Uterus (tissue), 4 donors: ENCODE measurements at places on chromosomes 13 and 19.
A peak's percentile ranks its signal among the peaks of the same experiment; 100 is the strongest.

- no peak for DNase-seq
Observed at GRCh38 chr19:28744014-28744413, 468.9 kb downstream of the UQCRFS1 start.

DNA sequence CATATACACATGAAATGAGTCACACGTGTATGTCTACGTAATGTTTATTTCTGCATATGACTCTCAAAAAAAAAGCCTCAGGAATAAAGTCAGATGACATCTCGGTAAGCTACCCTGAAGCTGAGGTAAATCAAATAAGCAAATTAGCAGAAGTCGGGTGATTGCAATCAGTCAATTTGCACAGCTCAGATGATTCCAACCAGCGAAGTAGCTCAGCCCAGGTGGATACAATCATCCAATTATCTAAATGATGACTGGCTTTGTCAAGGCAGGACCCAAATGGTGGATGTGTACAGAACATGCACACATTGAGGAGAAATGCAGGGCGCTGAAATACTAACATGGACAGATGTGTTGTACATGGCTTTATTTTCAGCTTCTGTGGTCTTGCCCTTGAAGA, 148.5 kb downstream of the ZNF486 start:
- DNase-seq: no peak

- no peak for DNase-seq
Observed at GRCh38 chr19:8352134-8352827, 9.2 kb upstream of the KANK3 start.

DNA sequence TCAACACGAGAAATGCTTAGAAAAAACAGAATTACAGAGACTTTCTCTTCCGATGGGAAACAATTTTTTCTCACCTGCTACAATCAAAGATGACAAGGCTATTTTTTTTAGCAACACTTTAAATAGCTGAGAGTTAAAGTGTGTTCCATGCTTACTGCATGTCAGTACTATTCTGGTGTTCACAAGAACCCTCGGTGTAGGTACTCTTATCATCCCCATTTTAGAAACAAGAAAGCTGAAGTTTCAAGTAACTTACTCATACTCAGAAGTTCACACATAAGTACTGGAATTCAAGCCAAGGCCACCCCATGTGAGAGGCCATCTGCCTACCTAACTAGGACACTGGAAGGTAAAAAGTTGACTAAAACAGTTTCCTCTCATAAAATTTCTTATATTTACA, 9.0 kb upstream of the TNFRSF19 start:
- DNase-seq: no peak

DNA sequence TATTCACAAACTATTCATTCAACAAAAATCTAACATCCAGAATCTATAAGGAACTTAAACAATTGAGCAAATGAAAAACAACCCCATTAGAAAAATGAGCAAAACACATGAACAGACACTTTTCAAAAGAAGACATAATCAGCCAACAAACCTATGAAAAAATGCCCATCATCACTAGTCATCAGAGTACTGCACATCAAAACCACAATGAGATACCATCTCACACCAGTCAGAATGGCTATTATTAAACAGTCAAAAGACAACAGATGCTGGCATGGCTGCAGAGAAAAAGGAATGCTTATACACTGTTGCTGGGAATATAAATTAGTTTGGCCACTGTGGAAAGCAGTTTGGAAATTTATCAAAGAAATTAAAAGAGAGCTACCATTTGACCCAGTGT, 487.6 kb downstream of the GPC6 start:
- DNase-seq: no peak

- DNase-seq: no peak
Observed at GRCh38 chr19:10471909-10472308, 31.2 kb downstream of the KEAP1 start.

DNA sequence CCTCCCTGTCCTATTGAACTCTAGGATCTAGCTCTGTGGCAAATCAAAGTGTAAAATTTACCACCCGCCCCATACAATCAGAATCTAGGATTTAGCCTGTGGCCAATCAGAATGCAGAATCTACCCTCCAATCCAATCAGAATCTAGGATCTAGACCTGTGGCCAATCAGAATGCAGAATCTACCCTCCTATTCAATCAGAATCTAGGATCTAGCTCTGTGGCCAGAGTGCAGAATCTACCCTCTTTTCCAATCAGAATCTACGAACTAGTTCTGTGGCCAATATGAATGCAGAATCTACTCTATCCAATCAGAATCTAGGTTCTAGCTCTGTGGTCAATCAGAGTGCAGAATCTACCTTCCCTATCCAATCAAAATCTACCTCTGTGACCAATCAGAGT, 25.8 kb downstream of the PRKD2 start:
- no peak for DNase-seq

- DNase-seq: no peak
Observed at GRCh38 chr19:21468791-21469190, 36.6 kb upstream of the ZNF429 start.

DNA sequence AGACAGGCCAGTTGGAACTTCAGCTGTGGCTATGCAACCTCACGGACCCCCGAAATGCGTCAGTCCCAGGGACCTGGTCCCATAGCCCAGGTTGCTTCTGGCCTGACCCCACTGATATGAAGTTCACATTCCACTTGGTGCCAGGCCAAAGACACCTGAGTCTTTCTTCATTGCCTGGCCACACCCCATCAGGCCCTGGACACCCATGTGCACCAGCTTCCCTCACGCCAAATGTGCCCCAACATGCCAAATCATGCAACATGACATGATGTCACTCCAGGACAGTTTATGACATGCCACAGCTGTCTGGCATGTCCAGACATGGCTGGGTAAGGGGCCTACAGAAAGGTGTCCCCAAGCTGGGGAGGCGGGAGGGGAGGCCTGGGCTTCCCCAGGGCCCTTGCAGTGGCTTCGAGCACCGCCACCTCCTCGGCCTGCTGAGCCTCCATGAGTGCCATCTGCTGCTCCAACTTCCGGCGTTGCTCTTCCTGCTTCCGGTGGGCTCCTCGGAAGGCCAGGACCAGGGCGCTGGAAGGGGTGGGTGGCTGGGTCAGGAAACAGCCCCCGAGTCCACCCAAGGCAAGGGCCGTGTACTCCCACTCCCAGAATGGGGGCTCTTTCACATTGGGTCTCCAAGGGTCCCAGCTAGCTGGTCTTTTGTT, 4.3 kb upstream of the NR2F6 start:
- no peak for DNase-seq

- DNase-seq: peak; percentile 31
Observed at GRCh38 chr19:9935506-9936325, 599 bp downstream of the OLFM2 start.

GRCh38 chr19:10115392-10116084, 4.0 kb downstream of the P2RY11 start:
- no peak for DNase-seq

- DNase-seq: peak; percentile 63
Observed at GRCh38 chr13:42720113-42720857, 61.1 kb upstream of the FAM216B start.

- no peak for DNase-seq
Observed at GRCh38 chr19:6772028-6772865, at the start of gene VAV1. TSS of gene VAV1 (plus strand) at chr19:6772708. CDS start at chr19:6772808, 100 bp downstream.

DNA sequence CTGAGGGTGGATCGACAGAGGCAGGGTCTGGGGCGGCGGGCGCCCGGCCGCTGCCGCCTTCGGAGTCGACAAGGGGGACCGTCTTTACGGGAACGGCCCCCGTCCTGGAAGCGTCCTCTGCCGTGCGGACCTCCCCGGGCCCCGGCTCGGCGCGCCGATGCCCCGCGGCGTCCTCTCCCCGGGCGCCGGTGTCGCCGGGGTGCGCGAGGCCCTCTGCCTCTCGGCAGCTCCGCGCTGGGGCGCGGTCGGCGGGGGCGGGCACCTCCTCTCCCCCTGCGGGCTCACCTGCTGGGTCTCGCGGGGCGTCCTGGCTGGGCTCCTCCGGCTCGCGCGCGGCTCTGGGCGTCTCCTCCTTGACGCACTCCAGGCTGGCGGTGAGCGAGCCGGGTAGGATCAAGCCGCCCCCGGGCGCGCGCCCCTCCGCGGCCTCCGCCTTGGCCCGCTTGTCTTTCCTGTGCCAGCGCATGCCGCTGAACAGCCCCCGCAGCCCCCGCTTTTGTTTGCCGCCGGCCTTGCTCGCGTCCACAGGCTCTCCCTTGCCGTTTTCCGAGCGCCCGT, 1.5 kb downstream of the AMER2 start:
- DNase-seq: no peak

GRCh38 chr19:33465834-33466233, 55.8 kb downstream of the PEPD start:
- no peak for DNase-seq

GRCh38 chr13:99572921-99573320, 71.6 kb downstream of the TM9SF2 start:
- DNase-seq: no peak

DNA sequence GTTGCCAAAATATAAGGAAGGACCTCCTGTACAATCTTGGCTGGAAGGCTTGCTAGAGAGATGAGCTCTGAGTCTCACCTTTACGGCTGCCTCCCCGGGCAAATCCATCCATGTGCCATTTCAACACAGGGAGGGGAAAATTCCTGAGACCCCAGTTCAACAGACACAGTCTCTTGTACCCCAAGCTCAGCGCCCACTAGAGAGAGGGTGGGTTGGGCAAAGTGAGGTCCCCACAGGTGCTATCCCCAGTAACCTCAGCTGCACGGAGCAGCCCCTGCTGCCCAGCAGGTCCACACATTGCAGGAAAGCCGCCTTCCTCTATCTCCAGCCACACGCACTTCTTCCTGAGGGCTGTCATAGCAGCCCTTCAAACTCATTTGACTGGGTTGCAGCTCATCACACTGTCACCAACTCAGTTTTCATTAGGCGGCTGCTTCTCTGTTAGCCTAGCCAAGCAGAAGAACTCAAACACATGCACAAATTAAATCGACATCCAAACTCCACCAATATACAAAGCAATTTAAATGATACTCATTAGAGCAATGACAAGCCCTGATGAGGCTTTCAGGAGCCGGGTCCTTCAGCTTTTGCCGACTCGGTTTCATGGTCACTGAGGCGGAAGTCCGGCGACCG, 80.4 kb downstream of the TSHZ3 start:
- DNase-seq: no peak

DNA sequence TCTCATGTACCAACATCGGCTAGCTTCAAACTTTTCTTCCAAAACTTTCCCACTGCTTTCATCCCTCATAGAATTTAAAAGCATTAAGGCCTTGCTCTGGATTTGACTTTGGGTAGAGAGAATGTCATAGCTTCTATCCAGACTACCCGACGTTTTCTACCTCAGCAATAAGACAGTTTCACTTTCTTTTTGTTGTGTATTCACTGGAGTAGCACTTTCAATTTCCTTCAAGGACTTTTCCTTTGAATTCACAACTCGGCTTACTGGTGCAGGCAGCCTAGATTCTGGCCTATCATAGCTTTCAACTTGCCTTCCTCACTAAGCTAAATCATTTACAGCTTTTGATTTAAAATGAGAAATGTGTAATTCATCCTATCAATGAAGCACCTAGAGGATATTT, 420.4 kb upstream of the GPC6 start:
- no peak for DNase-seq

- DNase-seq: no peak
Observed at GRCh38 chr13:65461590-65461989, 1768.5 kb downstream of the PCDH9 start.

DNA sequence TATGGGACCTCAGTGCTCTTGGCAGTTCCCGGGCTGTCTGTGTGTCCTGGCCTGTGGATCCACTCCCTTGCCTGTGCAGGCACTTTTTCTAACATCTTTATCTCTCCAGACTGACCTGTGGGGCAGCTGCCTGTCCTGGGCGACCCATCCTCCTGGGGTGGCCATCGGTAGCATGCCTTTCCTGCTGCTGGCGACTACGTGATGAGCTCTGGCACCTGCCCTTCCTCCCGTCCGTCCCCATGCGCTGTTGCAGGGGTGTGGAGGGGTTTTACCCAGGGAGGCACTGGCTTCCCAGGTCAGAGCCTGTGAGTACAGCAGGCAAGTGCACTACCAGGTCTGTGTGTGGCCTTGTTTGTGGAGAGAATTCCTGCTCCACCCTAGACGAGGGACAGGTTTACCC, 93.3 kb downstream of the KDM4B start:
- no peak for DNase-seq

GRCh38 chr19:17266589-17266974, 661 bp upstream of the BABAM1 start:
- DNase-seq: no peak

GRCh38 chr19:11685676-11686650, 52.8 kb downstream of the ZNF823 start:
- DNase-seq: no peak

- DNase-seq: no peak
Observed at GRCh38 chr13:38582133-38582532, 104.7 kb upstream of the FREM2 start.

- no peak for DNase-seq
Observed at GRCh38 chr19:2711172-2711874, 8.8 kb upstream of the GNG7 start.

- no peak for DNase-seq
Observed at GRCh38 chr13:52136763-52137162, 7.9 kb upstream of the NEK5 start.

DNA sequence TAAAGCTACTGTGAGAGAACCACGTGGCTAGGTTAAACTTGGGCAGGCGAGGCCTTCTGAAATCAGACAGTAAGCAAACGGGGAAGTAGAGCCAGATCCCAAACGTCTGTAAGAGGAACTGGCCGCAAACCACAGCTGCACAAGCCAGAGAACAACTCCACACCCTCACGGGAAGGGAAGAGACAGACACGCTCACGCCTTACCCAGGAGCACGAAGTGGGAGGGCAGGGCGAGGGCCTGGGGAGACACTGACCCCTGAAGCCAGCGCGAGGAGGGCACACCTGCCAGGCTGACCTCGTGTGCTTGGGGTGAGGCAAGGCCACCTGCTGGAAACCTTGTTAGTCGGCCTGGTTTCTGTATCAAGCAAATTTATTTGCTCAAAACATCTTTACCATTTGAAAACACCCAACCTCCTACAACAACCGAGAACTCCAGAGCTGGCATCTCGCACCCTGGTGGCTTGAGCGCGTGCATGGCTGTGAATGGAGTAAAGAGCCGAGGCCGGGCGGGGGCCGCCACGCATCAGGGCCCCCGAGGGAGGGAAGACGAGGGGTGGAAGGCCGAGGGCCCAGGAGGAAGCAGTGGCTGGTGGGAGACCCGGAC, 7.3 kb downstream of the POLR2E start:
- DNase-seq: no peak

DNA sequence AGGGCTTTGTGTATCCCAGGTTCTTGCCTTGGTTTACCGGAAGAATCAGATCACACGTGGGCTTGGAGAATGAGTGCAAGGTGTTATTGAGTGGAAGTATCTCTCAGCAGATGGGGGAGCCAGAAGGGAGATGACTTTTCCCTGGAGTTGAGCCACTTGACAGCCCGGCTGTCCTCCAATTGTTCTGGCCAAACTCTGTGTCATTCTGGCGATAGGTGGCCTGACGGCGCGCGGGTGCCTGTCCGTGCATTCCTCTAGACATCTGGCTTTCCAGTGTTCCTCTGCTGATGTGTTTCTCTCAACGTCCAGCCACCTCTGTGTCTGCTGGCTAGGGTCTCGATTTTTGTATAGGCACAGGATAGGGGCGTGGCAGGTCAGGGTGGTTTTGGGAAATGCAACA, 181.9 kb downstream of the SHISA2 start:
- DNase-seq: no peak

GRCh38 chr13:19720039-19720438, 62.7 kb downstream of the PSPC1 start:
- DNase-seq: no peak
